CD8-positive, alpha-beta memory T cell (primary cell): ENCODE measurements at places on chromosomes 2 and 18. TPM values are rescaled to one million over a fixed set of nuclear protein-coding genes. Genes with fewer than 3 reads are reported as not detected.

Gene UNC80
- total RNA-seq = not detected

DNA sequence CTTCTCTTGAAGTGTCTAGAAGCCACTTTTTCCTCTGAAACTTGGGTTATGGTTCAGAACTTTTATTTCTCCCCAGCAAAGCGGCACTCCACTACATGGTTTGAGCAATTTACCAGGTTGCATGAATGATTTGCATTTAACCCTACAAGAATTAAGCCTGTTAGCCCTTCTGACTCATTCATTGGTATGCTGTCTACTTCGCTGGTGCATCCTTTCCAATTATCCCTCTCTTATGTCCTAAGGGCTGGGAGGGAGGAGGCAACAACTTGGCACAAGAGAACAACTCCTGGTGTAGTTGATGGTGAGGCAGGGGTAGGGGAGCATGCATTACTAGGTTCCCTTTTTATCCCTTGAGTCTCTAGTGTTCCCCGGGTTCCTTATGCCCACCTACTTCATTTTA lies 293.4 kb upstream of the MEX3C start:
- no peaks in the 10 kb centered on the region for H3K4me1 ChIP-seq
- no peak overlapping the region for H3K27ac ChIP-seq
- no peak overlapping the region for H3K4me3 ChIP-seq
- DNase-seq = no peak
- no peaks in the 10 kb centered on the region for H3K27me3 ChIP-seq

DNA sequence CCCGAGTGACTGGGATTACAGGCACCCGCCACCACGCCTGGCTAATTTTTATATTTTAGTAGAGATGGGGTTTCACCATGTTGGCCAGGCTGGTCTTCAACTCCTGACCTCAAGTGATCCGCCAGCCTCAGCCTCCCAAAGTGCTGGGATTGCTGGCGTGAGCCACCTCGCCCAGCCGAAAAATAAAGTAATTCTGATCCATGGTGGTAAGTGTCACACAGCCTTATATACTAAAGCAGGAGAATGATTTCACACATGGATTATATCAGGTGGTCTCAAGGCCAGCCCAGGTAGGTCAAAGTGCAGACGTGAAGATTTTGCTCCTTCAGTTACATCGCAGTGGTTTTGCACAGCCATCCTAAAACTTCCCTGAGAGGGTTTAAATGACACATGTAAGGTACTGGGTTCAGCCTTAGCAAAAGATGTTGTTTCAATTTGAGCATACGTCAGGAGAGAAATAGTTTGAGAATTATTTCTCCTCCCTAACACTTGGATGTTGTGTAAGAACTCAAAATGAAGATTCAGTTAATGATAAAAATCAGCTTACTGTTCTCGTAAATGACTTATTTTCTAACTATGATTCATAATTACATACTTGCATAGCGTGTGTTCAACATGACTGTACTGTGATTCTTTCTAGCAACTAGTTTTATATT lies 93.0 kb upstream of the SLC39A10 start:
- H3K4me3 ChIP-seq = peak overlapping the region; percentile 40
- no peak for DNase-seq
- no peaks in the 10 kb centered on the region for H3K36me3 ChIP-seq
- H3K27me3 ChIP-seq = no peaks in the 10 kb centered on the region

DNA sequence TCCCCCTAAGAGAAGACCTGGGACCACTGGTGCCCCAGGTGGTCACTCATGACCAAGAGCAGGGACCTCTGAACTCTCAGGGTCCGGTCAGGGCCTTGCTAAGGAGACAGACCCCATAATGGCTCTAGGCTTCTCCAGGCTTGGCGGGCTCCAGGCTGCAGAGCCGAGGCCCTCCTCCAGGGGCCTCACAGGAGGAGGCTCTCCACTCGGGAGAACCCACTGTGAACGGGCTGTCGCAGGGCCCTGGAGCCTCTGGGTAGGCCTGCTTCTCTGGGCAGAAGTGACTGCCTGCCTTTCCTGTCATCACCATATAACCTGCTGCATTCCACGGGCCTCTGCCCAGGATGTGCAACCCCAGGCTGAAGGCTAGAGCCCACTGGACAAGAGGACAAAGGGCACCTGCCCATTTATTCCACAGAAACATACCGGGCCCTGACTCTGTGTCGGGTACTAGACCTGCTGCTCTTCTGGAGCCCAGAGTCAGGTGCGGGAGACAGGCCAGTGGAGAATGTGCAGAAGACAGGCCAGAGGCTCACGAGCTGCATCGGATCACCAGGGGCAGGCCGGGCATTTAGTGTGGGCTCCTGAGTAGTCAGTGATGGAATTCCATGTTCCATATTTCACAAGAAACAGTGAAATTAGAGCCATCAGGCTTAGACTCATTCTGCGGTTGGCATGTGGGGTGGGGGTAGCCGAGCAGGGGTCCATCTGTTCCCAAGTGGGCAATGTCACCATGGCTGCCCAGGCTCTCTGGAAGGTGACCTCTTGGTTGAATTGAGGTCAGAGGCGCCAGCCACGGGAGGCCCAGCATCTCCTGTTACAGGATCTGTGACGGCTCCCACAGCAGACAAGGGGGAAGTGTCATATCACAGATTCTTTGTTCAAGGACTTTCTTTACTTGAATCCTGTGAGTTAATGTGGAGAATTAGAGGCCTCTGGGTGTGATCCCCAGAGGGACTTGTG lies 220.8 kb downstream of the SH3RF3 start:
- no peak overlapping the region for H3K4me3 ChIP-seq
- no peak for DNase-seq
- no peak overlapping the region for H3K27ac ChIP-seq
- H3K27me3 ChIP-seq = no peaks in the 10 kb centered on the region
- H3K36me3 ChIP-seq = no peaks in the 10 kb centered on the region

DNA sequence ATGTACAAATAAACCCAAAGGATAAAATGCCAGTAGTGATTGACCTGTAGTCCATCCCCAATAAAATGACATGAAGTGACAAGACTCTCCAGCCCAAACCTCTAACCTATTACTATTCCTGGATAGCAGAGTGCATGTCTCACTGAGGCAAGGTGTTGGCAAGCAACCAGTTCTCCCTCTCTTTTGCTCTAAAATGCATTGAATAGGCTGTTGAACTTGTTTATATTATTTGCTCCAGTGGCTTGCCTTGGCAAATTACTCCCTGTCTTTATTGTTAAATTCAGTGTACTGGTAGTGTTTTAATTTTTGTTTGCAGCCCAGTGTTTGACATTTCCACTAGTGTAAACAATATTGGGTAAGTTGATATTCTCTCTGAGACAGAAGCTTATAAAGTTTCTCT lies 70.5 kb downstream of the CSRNP3 start:
- no peak for DNase-seq
- H3K27me3 ChIP-seq = no peaks in the 10 kb centered on the region
- H3K4me1 ChIP-seq = no peaks in the 10 kb centered on the region
- H3K27ac ChIP-seq = no peak overlapping the region

Gene FZD7
- 0.55 TPM for total RNA-seq

- H3K36me3 ChIP-seq = no peaks in the 10 kb centered on the region
- no peak overlapping the region for H3K27ac ChIP-seq
- no peaks in the 10 kb centered on the region for H3K4me1 ChIP-seq
- no peaks in the 10 kb centered on the region for H3K27me3 ChIP-seq
- no peak overlapping the region for H3K4me3 ChIP-seq
Measured at GRCh38 chr2:31390324-31390723, 24.2 kb downstream of the XDH start.

DNA sequence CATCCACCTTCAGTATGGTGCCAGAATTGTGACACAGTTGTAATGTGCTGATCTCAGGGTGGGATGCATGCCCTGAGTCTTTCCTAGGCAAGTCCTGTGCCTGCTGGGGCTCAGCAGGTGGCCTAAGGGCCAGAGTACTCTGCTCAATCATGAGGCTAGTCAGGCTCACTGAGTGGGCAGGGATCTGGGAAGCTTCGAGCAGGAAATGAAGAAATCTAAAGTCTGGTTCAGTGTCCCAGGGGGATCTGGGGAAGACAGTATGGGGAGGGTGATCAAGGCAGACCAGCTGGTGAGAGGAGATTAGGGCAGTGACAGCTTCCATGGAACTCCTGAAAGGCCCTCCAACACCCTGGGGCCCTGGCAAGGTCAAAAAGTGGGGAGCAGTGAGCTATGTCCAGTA lies 8.9 kb upstream of the ANKRD29 start:
- no peak overlapping the region for H3K27ac ChIP-seq
- no peaks in the 10 kb centered on the region for H3K27me3 ChIP-seq
- no peaks in the 10 kb centered on the region for H3K4me1 ChIP-seq
- no peak overlapping the region for H3K4me3 ChIP-seq
- H3K36me3 ChIP-seq = no peaks in the 10 kb centered on the region

- H3K4me3 ChIP-seq = no peak overlapping the region
- no peaks in the 10 kb centered on the region for H3K27me3 ChIP-seq
- H3K4me1 ChIP-seq = peaks cover 30% of the 10 kb centered on the region
- H3K36me3 ChIP-seq = no peaks in the 10 kb centered on the region
- H3K27ac ChIP-seq = no peak overlapping the region
Measured at GRCh38 chr18:59908799-59909198, 9.0 kb downstream of the PMAIP1 start.

- peak overlapping the region; percentile 11 for H3K4me3 ChIP-seq
- H3K27me3 ChIP-seq = no peaks in the 10 kb centered on the region
- DNase-seq = no peak
- peaks cover 63% of the 10 kb centered on the region for H3K4me1 ChIP-seq
- H3K36me3 ChIP-seq = no peaks in the 10 kb centered on the region
Measured at GRCh38 chr2:134232461-134232860, 21.4 kb upstream of the MGAT5 start.

DNA sequence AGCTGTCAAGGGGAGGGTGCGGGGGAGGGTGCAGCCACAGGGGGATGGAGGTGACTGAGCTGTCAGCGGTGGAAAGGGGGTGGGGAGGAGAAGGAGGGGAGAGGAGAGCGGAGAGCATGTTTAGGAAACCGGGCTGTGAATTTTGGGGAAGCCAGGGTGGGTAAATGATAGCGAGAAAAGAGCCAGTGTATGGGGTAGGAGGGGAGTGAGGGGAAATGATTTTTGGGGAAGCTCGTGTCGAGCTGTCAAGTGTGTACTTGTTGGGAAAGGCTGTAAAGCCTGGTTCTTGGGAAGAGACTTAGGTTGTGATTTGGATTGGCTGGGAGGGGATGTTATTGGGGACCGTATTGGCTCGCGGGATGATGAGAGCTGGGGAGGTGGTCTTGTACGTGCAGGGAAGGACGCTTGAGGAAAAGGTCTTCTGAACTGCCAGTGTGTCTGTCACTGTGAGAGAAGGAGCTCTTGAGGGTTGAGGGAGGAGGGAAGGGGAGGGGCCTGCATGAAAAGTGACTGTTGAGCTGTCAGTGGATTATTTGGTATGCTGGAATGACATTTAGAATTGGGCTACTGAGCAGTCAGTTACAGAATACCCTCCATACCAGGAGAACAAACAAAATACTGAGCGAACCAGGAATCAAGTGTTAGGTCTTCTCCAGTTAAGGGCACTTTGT lies 1.0 kb downstream of the UBR3 start:
- peak overlapping the region; percentile 83 for H3K4me3 ChIP-seq
- DNase-seq = peak; percentile 32
- H3K27ac ChIP-seq = peak overlapping the region; percentile 44
- no peaks in the 10 kb centered on the region for H3K36me3 ChIP-seq

Gene PTH2R
- not detected for total RNA-seq

DNA sequence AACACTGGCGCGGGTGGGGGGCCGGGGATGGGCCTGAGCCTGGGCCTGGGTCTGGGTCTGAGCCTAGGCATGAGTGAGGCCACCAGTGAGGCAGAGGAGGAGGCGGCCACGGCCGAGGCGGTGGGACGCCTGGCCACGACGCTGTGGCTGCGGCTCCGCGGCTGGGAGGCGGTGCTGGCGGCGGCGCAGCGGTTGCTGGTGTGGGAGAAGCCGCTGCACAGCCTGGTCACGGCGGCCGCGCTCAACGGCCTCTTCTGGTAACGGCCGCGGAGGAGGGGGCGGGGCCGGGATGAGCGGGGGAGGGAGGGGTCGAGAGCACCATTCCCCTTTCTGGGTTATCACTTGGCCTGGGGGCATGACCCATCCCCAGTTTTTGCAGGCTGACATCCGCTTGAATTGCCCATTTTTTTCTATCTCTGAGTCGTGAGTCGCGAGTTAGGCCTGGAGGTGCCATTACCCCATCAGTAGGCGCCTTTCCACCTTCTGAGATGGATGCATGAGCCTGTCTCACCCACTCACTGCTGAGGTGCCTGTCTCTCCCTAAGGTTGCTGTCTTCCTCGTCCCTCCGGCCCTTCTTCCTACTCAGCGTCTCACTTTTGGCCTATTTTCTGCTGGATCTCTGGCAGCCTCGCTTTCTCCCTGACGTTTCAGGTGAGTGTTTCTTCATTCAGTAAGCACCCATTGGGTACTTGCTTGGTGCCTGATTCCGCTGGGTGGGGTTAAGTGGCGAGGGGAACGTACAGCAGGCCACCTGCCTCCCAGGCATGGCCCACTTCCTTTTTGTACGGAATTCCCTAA lies 501 bp downstream of the RETREG2 start:
- H3K4me3 ChIP-seq = peak overlapping the region; percentile 64
- H3K27ac ChIP-seq = peak overlapping the region; percentile 85
- DNase-seq = no peak
- H3K4me1 ChIP-seq = peaks cover 54% of the 10 kb centered on the region

DNA sequence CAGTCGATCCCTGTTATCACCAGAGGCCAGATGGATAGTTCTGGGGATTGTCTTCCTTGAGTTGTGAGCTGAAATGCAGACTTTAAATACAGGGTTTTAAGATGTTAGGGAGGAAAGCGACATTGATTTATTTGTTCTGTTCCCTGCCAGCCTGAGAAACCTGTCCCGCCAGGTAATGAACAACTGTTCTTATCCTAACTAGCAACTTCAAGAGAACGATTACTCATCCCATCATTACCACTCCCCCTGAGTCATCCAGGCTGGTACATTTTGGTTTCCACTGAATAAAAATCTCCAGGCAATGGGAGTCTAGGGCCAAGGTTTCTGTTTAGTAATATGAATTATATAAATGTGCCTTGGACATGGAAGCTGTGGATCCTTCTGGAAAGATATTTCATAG lies 131.2 kb downstream of the LYPD6B start:
- DNase-seq = no peak
- H3K27ac ChIP-seq = no peak overlapping the region
- H3K36me3 ChIP-seq = no peaks in the 10 kb centered on the region

GRCh38 chr2:70519453-70519852 lies 34.2 kb downstream of the TGFA start:
- no peak for DNase-seq
- no peaks in the 10 kb centered on the region for H3K36me3 ChIP-seq
- H3K4me1 ChIP-seq = peaks cover 15% of the 10 kb centered on the region
- H3K27ac ChIP-seq = no peak overlapping the region
- no peaks in the 10 kb centered on the region for H3K27me3 ChIP-seq

DNA sequence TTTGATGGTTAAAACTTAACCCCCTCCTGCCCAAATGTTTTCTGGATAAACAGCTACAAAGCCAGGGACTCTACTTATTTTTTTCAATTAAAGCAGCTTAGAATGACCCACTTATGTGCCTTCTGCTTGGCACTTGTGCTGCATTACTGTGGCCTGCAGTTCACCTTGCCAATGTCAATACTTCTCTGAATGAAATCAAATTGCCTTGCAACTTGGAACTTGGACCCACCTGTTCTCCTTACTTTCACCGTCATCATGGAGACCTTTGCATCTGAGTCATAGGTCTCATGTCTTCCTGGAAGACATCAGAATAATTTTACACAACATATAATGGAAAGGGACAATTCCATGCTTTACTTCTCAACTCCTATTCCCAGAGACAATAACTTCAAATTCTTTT lies 92.1 kb upstream of the FHL2 start:
- H3K36me3 ChIP-seq = no peaks in the 10 kb centered on the region
- no peaks in the 10 kb centered on the region for H3K27me3 ChIP-seq
- H3K4me3 ChIP-seq = no peak overlapping the region
- no peaks in the 10 kb centered on the region for H3K4me1 ChIP-seq
